ENCODE measurements at places on chromosomes 12 and 14.

- DNase-seq, result no peak
These were observed 74.9 kb downstream of the DIO2 start for GRCh38 chr14:80136358-80136757.

DNA sequence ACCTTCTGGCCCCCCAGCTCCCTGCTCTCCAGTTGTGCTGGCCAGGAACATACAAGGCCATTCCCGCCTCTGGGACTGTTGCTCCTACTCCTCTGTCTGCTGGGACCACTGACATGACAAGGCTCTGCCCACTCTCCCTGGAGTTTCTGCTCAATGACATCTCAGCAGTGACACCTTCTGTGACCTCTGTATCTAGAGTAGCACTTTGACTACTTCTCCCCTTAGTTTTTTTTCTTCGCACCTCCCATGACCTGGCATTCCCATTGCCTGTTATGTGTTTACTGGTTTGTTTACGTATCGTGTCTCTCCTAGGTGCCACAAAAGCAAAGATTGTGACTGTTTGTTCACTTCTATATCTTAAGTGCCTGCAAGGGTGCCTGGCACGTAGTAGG is 40.1 kb upstream of the TMEM263 start:
- DNase-seq, result no peak

DNA sequence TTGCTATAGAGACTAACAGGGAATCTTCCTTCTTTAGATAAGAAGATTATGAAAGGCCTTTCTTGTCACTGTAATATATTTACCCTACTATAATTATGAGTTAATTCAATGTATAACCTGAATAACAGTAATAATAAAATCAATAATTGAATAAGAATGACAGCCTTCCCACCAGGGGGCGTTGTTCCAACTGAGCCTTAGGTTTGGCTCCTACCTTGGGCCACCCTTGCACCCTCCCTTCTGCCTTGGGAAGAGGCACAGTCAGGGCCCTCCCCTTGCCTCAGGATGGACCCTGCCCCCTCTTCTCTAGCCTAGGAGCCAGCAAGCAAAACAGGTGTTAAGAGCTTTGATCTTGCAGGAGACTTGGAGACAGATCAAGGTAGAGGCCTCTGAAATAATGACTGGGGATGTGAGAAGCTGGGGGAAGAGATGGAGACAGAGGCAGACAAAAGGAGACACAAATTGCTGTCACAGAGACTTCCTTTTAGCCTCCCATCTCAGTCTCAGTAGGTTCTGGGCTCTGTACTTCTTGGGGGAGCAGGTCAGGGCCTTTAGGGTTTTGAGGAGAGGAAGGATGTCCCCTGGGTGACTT is 40.1 kb upstream of the CISTR start:
- DNase-seq, result peak; percentile 61

GRCh38 chr12:19052689-19053088 is 76.8 kb upstream of the PLEKHA5 start:
- no peak for DNase-seq

DNA sequence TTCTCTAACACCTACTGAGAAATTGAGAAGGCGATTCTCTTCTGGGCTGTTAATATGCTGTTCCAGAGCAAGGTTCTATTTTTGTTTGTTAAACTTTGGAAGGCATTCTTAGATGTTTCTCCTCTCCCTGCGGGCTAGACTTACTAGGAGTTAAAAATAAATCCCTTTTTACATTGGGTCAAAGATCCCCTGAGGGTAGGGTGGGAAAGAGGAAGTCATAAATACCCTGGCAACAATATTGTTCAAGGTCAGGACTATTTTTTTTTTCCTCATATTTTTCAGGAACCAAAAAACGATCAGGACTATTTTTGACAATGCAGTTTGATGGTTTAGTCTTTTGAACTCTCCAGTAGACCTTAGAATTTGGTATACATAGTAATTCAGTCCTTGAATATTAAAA is 12.0 kb upstream of the SLC2A14 start:
- DNase-seq, result no peak

- DNase-seq, result no peak
These were observed 64.2 kb downstream of the SINHCAF start for GRCh38 chr12:31261744-31262143.

- DNase-seq, result no peak
These were observed 100.4 kb downstream of the EFCAB11 start for GRCh38 chr14:89853936-89854693.

DNA sequence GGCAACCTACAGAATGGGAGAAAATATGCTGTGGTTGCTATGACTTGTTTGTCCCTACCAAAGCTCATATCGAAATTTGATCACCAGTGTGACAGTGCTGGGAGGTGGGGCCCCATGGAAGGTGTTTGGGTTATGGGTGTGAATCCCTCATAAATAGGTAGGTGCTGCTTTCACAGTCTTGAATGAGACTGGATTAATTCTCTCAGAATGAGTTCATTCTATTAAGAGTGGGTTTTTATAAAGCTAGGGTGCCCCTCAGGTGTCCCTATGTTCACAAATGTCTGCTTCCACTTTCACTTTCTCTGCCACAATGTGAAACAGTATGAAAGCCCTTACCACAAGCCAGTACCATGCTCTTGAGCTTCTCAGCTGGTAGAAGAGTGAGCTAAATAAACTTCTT is 133.5 kb downstream of the CPNE8 start:
- DNase-seq, result no peak

GRCh38 chr12:57983146-57983857 is 41.9 kb downstream of the ATP23 start:
- DNase-seq, result peak; percentile 33

DNA sequence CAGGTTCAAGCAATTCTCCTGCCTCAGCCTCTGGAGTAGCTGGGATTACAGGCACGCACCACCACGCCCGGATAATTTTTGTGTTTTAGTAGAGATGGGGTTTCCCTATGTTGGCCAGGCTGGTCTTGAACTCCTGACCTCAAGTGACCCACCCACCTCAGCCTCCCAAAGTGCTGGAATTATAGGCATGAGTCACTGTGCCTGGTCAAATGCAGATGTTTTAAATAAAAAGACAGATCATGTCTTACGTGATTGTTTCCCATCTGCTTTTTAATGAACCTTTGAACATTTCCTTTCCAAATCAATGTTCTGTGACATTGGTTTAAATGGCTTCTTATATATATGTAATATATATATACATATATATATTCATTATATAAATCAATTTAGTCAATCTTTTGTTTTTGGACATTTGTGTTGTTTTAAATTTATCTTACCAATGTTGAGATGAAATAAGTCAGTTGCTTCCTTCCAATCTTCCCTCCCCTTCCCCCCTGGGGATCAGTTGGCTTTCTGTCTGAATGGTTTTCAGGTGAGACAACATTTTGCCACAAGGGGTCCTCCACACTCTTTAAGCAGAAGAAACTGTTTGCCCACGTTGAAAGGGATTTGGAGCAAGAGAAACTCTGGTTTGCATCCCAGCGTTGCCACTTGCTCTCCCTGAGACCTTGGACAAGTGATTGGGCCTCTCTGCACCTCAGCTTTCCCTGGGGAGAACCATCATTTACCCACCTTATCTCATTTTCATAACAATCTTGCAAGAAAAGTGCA is 47.6 kb upstream of the RBM19 start:
- DNase-seq, result peak; percentile 49

DNA sequence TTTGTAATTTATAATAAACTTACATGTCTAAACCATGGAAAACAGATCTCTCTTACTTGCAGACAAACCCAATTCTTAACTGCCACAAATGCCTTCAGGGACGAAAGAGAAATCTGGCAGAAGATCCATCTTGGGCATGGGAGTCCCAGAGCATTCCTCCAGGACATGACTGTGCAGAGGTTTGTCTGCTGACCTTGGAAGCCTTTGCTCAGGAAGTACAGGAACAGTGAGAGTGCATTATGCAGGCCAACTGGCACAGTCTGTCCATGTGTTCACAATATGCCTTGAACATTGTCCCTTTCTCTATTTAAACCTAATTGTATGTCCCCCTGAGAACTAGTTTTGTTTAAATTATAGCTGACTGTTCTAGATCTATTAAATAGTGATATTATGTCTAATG is 467.1 kb downstream of the ATP23 start:
- DNase-seq, result no peak

- DNase-seq, result no peak
These were observed 5.9 kb downstream of the CD163 start for GRCh38 chr12:7497661-7498060.

- no peak for DNase-seq
These were observed 67.2 kb upstream of the HMGA2 start for GRCh38 chr12:65756956-65757511.

DNA sequence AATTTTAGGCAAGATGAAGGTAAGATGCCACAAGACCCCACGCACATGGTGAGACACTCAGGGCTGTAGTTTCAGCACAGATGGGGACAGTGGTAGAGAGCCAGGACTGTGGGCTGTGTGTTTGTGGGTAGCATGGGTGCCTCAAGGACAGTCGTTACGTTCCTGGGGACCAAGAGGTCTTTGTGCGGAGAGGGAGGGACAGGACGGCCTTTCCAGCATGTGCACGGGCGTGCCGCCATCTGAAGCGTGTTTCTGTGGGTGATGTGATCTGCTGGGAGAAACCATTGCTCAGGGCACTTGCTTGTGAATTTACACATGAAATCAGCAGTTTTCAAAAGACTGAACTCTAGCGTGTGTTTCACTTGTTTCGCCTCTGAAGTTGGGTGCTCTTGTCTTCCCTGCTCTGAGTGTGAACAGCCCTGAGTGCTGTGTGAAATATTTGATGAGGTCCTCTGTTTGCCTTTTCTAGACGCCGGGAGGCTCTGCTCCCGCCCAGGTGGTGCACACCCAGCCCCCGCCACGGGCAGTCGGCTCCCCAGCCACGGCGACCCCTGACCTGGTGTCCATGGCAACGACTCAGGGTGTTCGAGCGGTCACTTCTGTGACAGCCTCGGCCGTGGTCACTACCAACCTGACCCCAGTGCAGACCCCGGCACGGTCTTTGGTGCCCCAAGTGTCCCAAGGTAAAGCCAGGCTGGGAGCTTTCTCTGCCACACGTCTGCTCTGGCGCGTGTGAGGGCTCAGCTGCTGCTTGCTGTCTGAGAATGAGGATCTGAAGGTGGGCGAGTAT is 82.3 kb downstream of the DDX51 start:
- DNase-seq, result no peak

DNA sequence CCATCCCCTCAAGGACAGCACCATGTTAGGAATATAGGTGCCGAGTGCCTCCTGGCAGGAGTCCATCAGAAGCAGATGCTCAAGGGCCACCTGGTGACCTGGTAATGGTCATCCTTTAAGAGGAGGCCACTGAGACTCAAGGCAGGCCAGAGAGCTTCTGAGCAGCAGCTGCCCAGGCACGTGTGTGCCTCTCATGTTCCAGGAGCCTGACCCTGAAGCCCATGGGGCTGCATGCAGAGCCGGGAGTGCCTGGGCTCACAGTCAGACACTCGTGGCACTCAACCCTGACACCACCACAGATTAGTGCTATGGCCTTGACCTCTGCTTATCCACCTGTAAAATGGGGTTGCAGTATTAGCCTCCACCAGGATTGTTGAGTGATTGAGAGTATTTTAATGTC is 45.6 kb downstream of the C14orf132 start:
- no peak for DNase-seq

GRCh38 chr14:92693998-92694795 is 54.2 kb downstream of the LGMN start:
- no peak for DNase-seq

- DNase-seq, result peak; percentile 46
These were observed 759 bp downstream of the NFYB start for GRCh38 chr12:104137001-104137901.

DNA sequence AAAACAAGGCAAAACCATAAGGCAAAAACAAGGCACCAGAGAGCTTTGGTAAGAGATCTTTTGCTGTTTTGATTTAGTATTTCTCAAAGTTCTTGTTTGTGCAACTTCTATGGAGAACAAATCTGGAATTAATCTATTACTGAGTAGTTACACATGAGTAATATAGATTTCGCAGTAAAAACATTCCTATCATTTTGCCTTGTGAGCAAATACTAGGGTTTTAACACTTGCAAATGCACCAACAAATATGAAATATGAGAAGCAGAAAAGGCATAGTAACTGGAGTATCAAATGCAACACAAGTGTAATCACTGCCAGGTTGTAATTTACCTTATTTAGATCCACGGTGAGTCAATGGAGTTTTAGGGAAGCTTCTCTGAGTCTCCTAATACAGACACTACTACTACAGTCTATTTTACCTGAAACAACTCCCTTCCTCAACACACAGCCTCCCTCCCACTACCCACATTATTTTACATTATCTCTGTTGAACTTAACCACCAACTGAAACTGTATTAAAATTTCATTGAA is 324.1 kb downstream of the FLRT2 start:
- DNase-seq, result no peak

GRCh38 chr12:87202189-87202588 is 827.0 kb downstream of the C12orf50 start:
- DNase-seq, result no peak

DNA sequence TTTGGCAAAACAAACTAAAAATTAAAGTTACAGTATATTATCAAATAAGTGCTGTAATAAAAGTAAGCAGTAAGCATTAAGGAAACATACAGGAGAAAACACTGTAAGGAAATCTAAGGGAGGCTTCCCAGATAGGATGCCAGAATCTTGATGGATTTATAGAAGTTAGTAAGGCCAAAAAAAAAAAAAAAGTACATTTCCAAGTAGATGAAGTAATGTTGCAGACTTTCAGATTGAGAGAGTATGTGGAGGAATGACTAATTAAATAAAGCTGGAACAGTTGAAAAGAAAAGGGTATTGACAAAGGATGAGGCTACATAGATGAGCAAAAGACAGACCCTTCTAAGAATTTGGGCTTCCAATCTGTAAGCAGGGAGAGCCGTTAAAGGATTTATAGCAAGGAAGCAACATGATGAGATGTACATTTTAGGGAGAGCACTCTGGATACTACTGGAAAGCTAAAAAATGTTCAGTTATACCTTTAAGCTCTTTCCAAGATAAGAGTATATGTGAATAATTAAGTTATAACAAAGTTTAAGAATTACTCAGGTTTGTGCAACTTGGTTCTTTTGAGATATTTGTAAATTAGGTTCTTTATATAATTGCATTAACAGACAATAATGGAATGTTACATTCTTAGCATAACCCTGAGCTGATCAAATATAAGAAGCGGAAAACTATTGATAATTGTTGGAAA is 87.5 kb upstream of the MON2 start:
- DNase-seq, result no peak

- DNase-seq, result no peak
These were observed 137.6 kb downstream of the GRIN2B start for GRCh38 chr12:13843841-13844240.
